ENCODE measurements at places on chromosomes 6 and 20.

DNA sequence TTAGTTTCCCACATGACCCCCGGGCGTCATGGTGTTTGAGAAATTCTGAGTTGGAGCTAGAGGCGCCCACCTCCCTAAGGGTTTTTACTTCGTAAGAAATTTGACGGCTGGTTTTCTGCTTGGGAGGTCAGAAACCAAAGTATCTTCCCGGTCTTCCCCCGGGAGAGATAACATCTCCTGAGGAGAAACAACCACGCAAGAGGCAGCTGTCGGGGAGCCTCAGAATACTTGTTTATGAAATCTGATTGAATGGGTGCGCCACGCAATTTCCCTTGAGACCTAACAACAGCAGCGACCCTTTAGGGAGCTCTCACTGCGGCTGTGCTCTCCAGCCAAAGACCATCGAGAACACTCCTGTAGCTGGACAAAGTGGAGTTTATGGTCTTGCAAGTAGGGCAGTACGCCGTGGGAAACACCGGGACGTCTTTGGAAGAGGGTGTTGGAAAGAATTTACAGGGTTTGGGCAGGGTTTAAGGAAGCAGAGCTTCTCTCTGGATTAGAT, 608 bp upstream of the EIF2S2 start:
- no peak for DNase-seq

GRCh38 chr6:55182016-55182650, 7.8 kb downstream of the HCRTR2 start:
- DNase-seq: no peak

- no peak for DNase-seq
Observed at GRCh38 chr20:52179331-52180179, 12.0 kb downstream of the ZFP64 start.

DNA sequence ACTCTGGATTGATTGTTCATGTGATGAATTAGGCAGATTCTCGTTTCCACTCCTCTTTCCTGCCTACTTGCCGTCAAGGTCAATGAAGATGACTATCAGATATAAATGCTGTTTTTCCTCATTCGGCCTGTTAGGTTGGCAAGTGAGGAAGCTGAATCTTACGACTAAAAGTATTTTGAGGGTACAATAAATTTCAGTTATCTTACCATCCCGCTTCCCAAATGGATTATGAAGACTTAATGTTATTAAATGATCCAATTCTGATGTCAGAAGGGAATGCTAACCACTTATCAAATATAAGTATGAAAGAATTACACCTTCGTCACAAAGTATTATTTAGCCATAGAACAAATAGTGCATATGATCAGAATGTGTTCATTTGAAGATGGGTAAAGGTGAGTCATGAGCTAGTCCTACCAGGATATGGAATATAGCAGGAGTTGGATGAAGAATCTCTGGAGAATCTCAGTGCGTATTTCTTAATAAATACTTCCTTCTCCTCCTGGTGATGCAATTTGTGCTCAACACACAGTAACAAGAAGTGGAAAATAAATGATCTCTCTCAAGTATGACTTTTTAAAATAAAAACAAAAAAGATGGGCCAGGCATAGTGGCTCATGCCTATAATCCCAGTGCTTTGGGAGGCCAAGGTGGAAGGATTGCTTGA, 4.6 kb downstream of the GPLD1 start:
- no peak for DNase-seq

DNA sequence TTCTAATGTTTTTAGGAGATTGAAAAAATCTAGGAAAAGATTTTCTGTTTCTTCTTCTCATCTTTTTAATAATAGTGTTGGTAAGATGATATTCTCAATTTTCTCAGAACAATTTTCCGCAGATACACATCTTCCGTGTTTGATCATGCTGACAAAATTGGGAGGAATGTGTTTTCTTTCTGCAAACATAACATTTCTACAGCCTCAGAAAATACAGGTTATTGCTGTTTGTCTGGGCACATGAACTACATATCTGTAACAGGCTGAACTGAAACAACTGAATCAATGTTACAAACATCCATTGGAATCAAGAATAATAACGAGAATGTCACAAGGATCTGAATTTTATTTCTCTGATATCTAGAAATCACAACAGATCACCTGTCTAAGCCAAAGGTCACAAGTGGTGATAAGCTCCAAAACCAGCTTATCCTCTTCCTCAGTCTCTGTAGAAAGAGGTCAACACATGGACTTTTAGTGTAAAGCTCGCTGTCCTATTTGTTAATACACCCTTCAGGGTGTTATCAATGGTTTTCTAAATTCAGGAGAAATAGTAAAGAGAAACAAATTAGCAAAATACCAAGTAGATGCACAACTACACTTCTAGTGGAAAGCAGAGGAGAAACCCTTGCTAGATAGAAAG, 197.3 kb upstream of the MARCKS start:
- DNase-seq: no peak

DNA sequence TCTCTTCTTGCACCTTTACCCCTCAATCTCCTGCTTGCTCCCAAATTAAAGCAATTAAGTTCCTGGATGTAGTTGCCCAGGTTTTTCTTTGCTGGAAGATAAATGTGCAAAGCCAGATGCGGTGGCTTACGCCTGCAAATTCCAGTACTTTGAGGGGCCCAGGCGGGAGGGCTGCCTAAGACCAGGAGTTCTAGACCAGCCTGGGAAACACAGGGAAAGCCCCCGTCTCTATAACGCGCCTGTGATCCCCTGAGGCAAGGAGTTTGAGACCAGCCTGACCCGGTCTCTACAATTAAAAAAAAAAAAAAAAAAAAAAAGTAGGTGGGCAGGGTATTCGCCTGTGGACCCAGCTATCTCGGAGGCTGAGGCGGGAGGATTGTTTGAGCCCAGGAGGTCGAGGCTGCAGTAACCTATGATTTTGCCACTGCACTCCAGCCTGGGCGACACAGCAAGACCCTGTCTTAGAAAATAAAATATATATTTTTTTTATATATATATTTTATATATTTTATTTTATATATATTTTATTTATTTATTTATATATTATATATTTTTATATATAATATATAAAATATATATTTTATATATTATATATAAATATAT, 461 bp upstream of the DCDC2 start:
- no peak for DNase-seq

DNA sequence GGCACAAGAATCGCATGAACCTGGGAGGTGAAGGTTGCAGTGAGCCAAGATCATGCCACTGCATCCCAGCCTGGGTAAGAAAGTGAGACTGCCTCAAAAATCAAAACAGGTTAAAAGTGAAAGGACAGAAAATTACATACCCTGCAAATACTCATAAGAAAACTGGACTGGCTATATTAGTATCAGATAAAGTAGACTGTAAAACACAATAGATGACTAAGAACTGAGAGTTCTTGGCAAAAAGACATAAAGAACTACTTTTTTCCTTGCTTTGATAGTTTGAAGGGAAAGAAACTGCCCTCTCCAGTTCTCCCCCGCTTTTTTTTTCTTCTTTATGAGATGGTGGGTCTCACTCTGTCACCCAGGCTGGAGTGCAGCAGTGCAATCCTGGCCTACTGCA, 17.0 kb downstream of the SNX3 start:
- DNase-seq: no peak

DNA sequence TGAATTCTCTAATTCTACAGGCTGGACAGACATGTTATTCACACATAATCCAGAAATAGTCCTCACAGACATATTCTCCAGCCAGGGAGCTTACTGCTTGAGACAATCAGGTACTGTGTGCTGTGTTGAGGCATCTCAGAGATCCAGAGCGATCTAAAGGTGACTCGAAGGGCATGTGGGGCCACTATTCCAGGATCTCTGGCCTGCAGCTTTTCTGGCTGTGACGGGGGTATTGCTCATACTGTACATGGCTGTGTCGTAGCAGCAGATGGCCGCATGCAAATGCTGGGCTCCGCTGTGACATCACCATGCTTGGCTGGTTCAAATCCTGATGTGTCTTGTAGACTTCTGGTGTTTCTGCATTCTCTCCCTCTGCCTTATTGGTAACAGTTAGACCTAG, 37.8 kb downstream of the CD109 start:
- no peak for DNase-seq

- no peak for DNase-seq
Observed at GRCh38 chr20:63748934-63749270, 9.3 kb downstream of the SLC2A4RG start.

- no peak for DNase-seq
Observed at GRCh38 chr20:42041000-42041565, 422.9 kb upstream of the CHD6 start.

DNA sequence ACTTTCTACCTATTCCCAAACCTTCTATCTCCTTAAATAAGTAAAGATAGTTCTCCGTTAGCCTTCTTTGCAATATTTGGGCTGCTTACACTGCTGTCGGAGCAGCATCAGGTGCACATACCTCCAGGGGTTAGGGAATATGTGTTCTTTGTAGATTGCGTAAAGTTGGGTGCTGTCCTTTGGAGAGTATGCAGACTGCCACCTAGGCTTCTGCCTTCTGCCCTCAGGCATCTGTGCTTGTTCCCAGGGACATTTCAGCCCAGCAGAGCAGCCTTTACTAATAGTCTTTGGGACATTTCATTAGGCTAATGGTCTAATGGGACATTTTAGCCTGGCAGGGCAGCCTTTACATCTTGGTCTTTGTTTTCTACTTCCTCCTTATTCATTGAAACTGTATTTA, 260.6 kb downstream of the TPBG start:
- DNase-seq: no peak

- no peak for DNase-seq
Observed at GRCh38 chr20:35048739-35049138, 43.9 kb downstream of the TRPC4AP start.

DNA sequence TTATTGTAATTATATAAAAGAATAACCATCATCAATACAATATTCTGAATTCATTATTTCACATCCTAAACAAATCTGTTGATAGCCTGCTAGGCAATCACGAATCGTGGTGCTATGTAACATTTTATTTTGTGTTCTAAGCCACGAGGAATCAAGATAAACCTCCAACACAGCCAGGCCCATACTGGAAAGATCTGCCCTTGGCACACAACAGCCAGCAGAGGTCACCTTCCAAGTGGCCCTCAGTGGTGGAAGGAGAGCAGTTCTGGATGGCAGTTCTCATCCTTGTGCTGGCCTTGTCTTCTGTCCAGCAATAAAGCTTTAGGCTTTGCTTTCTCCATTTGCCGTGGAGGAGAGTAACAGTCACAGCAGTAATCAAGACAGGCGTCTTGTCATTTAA, 13.2 kb downstream of the ZNF831 start:
- DNase-seq: no peak

DNA sequence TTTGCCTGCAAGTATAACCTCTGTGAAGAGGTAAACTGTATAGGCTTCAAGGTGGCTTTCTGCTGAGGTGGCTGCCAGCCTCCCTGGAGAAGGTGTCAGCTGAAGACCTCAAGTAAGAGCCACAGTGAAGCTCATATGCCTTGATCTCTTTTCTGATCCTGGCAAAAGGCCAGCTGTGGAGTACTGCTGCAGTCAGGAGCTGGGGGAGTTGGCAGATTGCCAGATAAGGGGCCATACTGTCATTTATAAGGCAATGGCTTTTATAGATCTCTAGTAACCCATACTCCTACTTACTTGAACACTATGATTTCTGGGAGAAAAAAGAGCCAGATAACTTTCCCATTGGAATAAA, 8.8 kb upstream of the CEP85L start:
- DNase-seq: peak; percentile 15

DNA sequence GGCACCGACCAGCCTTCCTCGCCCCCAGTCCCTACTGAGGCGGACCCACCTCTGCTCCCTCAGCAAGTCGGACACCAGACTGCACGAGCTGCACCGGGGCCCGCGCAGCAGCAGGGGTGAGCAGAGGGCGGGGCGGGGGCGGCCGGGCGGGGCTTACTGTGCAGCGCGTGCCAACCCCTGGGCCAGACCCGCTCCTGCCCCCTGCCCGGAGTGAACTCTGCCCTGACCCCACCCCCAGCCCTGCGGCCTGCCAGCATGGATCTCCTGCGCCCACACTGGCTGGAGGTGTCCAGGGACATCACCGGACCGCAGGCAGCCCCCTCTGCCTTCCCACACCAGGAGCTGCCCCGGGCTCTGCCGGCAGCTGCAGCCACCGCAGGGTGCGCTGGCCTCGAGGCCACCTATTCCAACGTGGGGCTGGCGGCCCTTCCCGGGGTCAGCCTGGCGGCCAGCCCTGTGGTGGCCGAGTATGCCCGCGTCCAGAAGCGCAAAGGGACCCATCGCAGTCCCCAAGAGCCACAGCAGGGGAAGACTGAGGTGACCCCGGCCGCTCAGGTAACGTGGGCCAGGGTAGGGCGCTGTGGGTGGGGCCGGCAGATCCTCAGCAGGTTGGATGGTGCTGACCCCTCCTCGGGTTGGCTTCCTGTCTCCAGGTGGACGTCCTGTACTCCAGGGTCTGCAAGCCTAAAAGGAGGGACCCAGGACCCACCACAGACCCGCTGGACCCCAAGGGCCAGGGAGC, 1.5 kb upstream of the SLC2A4RG start:
- DNase-seq: no peak

GRCh38 chr6:90111387-90111786, 185.3 kb downstream of the BACH2 start:
- no peak for DNase-seq

DNA sequence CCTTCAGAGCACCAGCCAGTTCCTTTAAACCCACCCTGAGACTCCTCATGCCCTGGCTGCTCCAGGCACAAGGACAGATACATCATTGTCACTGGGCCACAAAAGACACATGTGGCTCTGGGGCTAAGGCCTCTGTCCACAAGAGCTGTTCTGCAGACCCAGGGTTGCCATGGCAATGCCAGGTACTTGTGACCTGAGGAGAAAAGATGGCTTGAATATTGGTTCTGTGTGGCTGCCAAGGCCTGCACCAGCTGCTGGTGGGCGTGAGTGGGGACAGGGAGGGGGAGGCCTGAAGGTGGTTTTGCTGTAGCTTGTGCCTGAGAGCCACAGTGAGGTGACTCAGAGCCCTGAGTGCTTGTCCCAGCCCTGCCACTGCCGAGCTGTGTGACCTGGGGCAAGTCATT, 31.8 kb downstream of the SAYSD1 start:
- no peak for DNase-seq

- DNase-seq: no peak
Observed at GRCh38 chr6:166940643-166941068, 15.7 kb downstream of the RNASET2 start.
